ENCODE measurements at places on chromosomes 12 and 14.

GRCh38 chr12:132807295-132808092 lies 21.2 kb downstream of the GOLGA3 start:
- no peak for DNase-seq

GRCh38 chr12:2152134-2152533 lies 99.3 kb downstream of the CACNA1C start:
- peak; percentile 14 for DNase-seq

DNA sequence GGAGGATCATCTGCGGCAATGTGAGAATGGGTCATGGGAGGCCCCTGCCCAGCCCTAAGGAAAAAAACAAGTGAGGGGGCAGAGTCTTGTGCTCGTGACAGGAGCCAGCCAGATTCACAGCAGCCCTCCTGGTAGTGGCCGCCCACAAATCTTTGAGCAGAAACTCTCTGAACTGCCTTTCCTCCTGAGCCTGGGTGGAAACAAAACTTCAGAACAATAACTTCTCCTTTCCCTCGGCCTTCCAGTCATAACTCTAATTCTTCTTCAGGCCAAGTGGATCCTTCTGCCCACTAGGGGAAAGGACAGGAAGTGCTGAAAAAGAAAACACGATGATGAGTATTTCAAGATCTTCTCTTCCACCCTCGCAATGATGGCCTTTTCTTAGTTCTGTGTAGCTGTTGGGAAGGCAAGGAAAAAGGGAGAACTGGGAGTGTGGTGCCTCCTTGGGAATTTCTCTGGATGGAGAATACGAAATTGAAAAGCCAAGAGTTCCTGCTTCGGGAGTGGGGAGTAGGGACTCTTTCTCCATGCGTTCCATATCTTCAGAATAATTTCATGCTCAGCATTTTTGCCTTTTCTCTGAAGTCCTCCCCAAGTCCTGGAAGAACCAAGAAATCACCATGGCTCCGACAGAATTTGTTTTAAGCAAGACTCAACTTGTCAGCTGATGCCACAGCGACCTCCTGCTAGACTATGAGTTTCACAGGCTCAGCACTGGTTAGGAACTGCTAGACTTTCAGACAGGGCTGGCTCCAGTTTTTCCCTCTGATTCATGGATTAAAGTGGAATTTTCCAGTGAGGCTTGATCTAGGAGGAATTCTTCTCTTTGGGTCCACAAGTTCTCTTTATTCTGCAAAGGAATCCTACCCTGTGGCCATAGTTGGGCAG lies 188.9 kb downstream of the CAND1 start:
- peak; percentile 90 for DNase-seq

DNA sequence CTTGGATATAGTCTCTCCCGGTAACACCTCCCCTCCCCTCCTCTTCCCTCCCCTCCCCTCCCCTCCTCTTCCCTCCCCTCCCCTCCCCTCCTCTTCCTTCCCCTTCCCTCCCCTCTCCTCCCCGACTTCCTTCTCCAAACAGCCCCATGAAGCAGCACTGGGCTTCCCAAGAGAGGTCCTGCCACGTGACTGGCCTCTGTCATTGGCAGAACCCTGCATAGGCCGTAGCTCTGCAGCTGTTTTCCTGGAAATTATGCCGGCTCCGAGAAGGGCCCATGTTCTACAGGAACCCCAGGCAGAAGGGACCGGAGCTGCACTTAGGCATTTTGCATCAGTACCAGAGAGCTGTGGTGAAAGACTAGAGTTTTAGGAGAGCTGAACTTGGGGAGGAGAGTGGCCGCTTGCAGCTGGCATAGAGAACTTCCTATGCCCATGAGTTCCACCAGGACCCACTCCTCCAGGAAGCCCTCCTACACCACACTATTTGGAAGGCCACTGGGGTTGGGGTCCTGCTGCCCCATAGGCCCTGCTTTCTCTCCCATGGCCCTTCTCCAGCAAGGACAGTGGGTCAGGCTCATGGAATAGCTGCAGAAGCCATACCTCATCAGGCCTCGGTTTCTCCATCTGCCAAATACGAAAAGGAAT lies 5.1 kb upstream of the TNFAIP2 start:
- DNase-seq, result peak; percentile 92

- no peak for DNase-seq
These were observed 29.0 kb downstream of the TRMT5 start for GRCh38 chr14:60951776-60952435.

Data from suppressor macrophage treated with lipopolysaccharide for 4 hours (primary cell).